ENCODE measurements at places on chromosomes 2 and 18.

DNA sequence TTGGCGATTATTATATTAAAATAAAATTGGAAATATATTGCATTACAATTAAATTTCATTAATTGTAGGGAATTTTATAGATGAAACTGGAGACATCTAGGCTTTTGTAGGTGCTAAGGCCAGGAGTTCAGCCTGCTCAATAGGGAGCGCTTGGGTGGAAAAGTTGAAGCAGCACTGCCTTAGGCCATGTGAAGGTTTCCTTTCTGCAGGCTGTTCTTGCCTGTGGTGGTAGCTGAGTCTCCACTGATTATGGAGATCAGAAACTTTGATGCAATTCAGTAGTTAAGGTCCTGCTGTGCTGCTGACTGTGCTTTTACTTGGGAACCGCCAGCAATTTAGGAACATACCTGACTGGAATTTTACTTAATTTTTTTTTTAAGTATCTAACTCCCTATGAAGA lies 179.9 kb upstream of the BOD1L2 start:
- DNase-seq, result no peak

- no peak for DNase-seq
Measured at GRCh38 chr18:52657043-52657805, 317.2 kb downstream of the DCC start.

GRCh38 chr2:233480490-233481202 lies 85.9 kb downstream of the USP40 start:
- no peak for DNase-seq

DNA sequence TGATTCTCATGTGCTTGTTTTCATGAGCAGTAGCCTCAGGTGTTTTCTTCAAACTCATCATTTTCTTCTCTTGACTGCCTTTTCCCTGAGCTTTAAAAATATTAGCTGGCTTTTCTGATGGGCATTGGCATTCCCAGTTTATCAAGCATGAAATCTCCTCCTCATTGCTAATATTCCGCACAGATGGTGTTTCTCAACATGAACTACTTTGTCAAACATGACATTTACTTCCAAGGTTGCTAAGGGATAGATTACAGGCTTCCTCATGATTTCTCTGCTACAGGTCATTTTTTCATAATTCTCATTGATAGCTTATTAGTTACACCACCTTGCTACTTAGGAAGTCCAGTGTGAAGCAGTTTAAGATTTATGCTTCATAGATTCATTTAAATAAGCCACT lies 1116.9 kb upstream of the CNTNAP5 start:
- DNase-seq, result no peak

- no peak for DNase-seq
Measured at GRCh38 chr2:206452242-206452641, 8.9 kb downstream of the ADAM23 start.
